ENCODE measurements at places on chromosomes 5 and 9. TPM values are rescaled to one million over a fixed set of nuclear protein-coding genes. Genes with fewer than 3 reads are reported as not detected.

OR1J2 gene
- not detected for total RNA-seq

MELK gene
- 0.88 TPM for total RNA-seq

CDKN2A gene
- 3.1 TPM for total RNA-seq

MARVELD2 gene
- 0.38 TPM for total RNA-seq

PRRX2 gene
- total RNA-seq, result 3.4 TPM

ABLIM3 gene
- 73.5 TPM for total RNA-seq

B4GALT7 gene
- total RNA-seq, result 25.3 TPM

NXNL2 gene
- not detected for total RNA-seq

SLC22A5 gene
- total RNA-seq, result 5.6 TPM

TNC gene
- total RNA-seq, result 2.4 TPM

PCDHA12 gene
- 0.19 TPM for total RNA-seq

OBP2A gene
- total RNA-seq, result not detected

PCDHGA10 gene
- total RNA-seq, result 4.4 TPM

ST8SIA4 gene
- 10.4 TPM for total RNA-seq

GFI1B gene
- total RNA-seq, result not detected

CKS2 gene
- 2.3 TPM for total RNA-seq

PCDHGA7 gene
- 3.2 TPM for total RNA-seq

NELFB gene
- 19.4 TPM for total RNA-seq

COL23A1 gene
- not detected for total RNA-seq

TBC1D9B gene
- total RNA-seq, result 104 TPM

PPP3R2 gene
- not detected for total RNA-seq

GABRA1 gene
- total RNA-seq, result not detected

PCBD2 gene
- total RNA-seq, result 7.3 TPM

QRFP gene
- not detected for total RNA-seq

PPP2R2B gene
- total RNA-seq, result 0.34 TPM

TRIP13 gene
- 1.5 TPM for total RNA-seq

GPR151 gene
- not detected for total RNA-seq

SHROOM1 gene
- total RNA-seq, result 3.3 TPM

MRRF gene
- 39.0 TPM for total RNA-seq

PCDHGB4 gene
- 2.3 TPM for total RNA-seq

TRIM36 gene
- total RNA-seq, result 2.2 TPM

TMEM161B gene
- 16.8 TPM for total RNA-seq

BRD3OS gene
- 15.0 TPM for total RNA-seq

ACTL7B gene
- not detected for total RNA-seq

IQGAP2 gene
- total RNA-seq, result 58.7 TPM

SLC25A2 gene
- total RNA-seq, result 1.1 TPM

FAM200C gene
- 3.6 TPM for total RNA-seq

OGN gene
- 25.8 TPM for total RNA-seq

DRD1 gene
- not detected for total RNA-seq

IL5 gene
- total RNA-seq, result not detected

SLC6A7 gene
- total RNA-seq, result not detected

MARCHF3 gene
- total RNA-seq, result 18.8 TPM

PFN3 gene
- not detected for total RNA-seq

TICAM2 gene
- total RNA-seq, result 3.9 TPM

SLC6A19 gene
- total RNA-seq, result not detected

TTC16 gene
- 0.16 TPM for total RNA-seq

PCDHGB2 gene
- total RNA-seq, result 4.4 TPM

RGS7BP gene
- 0.33 TPM for total RNA-seq

IRX2 gene
- total RNA-seq, result 4.3 TPM

GCNT4 gene
- total RNA-seq, result 0.66 TPM

SAXO1 gene
- total RNA-seq, result not detected

GPR150 gene
- 0.33 TPM for total RNA-seq

C5orf46 gene
- total RNA-seq, result not detected

SPATA31C1 gene
- total RNA-seq, result not detected

PHF24 gene
- 2.3 TPM for total RNA-seq

SV2C gene
- not detected for total RNA-seq

LCN9 gene
- not detected for total RNA-seq

Measured in subcutaneous adipose tissue (tissue), 4 donors.